ENCODE measurements at places on chromosomes 6 and 20.
A peak's percentile ranks its signal among the peaks of the same experiment; 100 is the strongest.

GRCh38 chr6:151093706-151094105 is 146.1 kb upstream of the AKAP12 start:
- DNase-seq: no peak

- peak; percentile 41 for DNase-seq
These were observed 8.8 kb upstream of the SRSF6 start for GRCh38 chr20:43448748-43449535.

- DNase-seq: no peak
These were observed 427.1 kb downstream of the CD83 start for GRCh38 chr6:14544666-14545065.

- DNase-seq: no peak
These were observed 43.4 kb downstream of the TAF8 start for GRCh38 chr6:42093582-42094329.

GRCh38 chr20:42432496-42433334 is 757.0 kb downstream of the PTPRT start:
- DNase-seq: no peak

DNA sequence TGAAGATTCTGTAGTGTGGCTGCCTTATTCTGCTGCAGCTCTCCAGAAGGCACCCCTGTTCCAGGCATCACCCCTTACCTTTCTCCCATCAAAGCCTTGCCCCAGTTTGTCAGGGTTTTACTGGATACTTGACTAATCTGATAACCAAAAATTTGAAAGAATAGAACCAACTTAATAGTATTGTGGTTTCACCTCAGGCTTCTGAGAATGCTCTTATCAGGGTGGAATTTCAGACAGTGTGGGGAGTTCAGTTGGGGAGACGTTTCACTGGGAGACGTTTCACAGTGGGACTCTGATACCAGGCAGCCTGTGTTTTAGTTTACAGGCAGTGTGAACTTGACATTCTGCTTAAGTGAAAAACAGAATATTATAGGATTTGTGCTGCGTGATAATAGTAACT is 50.5 kb downstream of the SCAND1 start:
- no peak for DNase-seq

DNA sequence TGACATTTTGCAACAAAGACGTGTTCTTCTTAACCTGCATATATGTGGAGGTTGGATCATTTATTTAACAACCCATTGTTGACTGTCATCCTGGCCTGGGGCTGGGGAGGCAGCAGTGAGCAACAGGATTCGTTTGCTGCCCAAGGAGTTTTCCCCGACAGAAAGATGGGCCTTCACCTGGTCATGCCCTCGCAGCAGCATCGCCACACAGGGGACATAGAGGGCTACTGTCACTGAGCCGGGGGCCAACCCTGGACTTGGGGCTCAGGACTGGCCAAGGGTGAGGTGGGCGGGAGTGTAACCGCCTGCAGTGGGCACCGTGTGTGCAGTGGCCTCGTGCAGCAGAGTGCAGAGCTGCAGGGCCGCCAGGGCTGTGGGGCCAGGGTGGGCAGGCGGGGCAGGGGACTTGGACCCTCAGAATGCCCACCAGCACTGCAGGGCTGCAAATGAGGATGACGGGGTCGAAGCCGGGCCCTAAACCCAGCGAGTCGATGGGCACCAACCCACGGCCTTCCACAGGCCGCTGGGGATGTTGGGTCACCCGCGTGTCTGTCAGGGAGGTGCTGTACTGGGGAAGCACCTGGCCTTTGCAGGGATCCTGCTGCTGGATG is 11.8 kb downstream of the DUSP22 start:
- no peak for DNase-seq

DNA sequence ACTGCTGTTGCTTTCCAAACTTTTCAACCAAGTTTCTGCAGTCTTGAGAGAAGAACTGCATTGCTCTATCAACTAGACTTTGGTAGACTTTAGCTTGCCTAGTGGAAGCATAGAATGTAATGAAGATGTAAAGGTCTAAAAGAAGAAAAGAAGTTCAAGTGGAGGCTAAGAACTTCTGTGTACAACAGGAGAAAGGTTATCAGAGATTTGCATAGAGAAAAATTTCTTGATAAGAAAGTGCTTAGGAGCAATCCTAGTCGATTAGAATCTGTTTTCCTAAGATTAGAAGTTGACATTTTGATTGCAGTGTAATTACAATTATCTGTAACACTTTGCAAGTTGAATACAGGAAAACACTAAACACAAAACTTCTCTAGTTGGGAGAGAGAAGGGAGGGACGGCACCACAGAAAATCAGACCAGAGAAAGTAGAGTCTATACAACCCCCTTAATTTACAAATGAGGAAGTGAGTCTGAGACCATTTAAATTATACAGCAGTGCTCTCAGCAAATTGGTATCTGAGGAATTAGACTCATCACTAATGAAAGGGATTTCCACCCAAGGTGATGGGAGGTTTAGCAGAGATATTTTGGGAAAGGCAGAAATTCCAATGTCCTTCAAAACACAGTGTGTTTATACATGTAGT is 194.3 kb upstream of the MARCKS start:
- no peak for DNase-seq

GRCh38 chr6:48825501-48826151 is 637.4 kb downstream of the MMUT start:
- DNase-seq: no peak

DNA sequence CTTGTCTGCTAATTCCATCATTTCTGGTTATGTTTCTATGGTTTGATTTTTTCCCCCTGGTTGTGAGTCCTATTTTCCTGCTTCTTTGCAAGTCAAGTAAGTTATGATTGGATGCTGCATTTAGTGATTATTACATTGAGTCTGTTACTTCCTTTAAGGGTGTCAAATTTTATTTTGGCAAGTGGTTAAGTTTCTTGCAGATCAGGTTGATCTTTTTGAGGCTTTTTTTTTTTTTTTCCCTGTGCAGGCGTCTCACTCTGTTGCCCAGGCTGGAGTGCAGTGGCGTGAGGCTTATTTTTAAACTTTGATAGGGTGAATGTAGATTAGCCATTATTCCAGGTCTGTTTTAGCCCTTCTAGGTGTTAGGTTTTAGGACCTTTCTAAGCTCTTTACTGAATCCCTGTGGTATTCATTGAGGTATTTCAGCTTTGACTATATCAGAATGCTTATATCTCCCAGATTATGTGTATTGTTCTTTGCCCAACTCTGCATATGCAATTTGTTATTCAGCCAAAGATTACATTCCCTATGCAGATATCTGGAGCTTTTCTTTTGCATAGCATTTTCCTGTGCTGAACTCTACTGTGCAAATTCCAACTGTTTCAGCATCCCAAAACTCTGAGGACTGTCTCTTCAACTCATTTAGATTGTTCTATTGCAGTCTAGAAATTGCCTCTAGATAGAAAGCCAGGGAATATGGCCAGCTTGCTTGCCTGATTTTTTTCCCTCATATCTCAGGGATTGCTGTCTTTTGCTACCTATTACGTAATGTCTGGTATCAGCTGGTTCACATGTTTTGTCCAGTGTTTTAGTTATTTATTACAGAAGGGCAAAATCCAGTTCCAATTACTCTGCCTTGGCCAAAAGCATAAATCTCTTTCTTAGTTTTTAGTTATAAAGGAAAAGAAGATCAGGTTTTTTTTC is 113.3 kb downstream of the AFG1L start:
- DNase-seq: no peak

GRCh38 chr20:41167481-41168253 is 30.3 kb downstream of the PLCG1 start:
- DNase-seq: no peak

DNA sequence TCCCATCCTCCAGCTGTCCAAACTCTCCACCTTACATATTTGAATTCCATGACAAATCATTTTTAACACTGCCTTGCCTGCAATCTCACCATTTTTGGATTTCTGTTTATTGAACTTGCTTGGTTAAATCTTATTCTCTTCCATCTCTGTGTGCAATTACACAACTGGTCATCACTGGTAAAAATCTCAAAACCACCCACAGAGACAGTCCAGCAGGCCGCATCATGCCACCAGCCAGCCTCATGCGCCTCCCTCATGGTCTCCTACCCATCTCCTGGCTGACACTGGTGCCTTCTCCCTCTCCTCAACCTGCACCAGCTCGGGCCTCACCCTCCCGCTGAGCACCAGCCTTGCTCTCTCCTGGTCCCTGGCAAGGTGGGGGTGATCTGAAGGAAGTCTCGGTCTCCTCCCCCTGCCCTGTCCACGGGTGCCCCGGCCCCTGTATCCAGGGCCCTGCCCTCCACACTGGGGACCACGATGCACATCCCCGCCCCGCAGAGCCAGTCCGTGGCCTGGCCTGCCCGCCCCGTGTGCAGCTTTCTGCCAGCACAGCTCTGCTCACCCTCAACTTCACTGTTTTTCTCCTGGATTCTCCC is 92.0 kb downstream of the THBS2 start:
- DNase-seq: no peak

GRCh38 chr20:51643390-51643789 is 100.9 kb upstream of the NFATC2 start:
- no peak for DNase-seq

DNA sequence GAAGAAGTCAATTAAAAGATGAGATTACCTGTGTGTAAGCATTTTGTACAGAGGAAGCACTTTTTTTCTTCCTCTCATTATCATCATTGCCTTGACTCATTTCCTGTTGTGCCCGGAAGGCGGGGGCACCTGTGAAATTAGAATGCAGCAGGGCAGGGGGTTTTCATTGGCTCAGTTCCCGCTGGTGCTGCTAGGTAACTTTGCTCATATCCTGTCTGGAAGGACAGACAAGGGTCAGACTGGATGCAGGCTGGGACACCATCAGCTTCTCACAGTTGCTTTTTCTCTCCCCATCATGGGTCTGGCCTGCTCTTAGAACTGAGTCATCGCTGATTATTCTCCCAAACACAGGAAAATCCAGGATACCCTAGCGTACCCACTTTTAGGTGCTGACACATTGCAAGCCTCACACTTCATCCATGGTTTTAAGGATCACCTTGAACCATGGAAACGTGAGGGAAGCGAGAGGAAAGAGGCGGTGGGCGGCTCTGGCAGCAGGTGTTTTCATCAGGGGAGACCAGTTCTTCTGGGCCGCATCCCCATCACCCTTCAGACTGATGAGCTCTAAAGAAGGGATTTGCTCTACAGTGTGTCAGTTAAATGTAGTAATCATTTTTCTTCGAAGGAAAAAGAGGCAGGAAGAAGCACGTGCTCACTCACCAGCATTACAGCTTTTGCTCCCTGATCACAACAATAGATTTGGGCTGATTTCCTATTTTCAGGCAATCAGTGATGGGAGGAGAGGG is 195.7 kb upstream of the SASH1 start:
- DNase-seq: no peak

- peak; percentile 89 for DNase-seq
These were observed at the start of gene SUPT3H for GRCh38 chr6:45377554-45378333. Gene SUPT3H (minus strand): TSS chr6:45377934.

GRCh38 chr6:13681305-13682061 is 30.2 kb downstream of the RANBP9 start:
- DNase-seq: no peak

- DNase-seq: no peak
These were observed 69.5 kb upstream of the MAP3K7 start for GRCh38 chr6:90656325-90656724.

GRCh38 chr6:74166849-74167248 is 470.8 kb downstream of the CD109 start:
- no peak for DNase-seq

DNA sequence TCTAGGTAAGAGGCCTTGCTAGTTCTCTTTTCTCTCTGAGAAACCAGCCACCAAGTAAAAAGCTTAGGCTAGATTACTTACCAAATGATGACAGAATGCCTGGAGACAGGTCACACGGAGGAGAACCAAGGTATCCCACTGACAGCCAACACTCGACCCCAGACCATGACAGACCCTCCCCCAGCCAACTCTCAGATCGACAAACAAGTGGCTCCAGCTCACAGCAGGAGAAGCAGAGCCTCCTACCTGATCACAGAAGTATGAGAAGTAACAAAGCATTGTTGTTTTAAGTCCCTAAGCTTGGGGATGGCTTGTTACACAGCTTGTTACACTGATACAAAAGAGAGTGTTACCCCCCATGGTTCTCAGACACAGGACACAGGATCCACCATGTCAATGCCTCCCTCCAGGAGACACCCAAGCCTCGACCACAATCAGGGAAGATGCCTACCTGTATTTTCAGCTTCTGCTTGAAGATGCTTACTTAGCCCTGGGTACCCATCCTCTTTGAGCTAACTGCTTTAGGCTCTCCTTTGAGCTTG is 423.8 kb upstream of the JARID2 start:
- no peak for DNase-seq

DNA sequence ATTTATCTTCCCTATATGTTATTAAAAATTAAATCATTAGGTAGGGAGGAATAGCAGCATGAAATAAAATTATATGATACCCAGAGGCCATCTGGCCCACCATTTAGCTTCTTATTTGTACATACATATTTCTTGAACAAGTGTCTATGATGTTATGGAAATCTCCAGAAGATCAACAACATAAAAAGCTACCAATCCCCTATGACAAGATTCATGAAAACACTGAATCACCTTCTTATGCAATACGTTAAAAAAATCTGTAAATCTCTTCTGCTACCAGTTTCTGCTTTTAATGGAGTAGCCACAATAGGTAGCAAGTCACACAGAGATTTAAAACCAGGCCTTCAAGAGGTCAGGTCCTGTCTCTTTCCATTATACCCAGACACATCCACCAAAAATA is 125.8 kb upstream of the ENPP5 start:
- DNase-seq: no peak

DNA sequence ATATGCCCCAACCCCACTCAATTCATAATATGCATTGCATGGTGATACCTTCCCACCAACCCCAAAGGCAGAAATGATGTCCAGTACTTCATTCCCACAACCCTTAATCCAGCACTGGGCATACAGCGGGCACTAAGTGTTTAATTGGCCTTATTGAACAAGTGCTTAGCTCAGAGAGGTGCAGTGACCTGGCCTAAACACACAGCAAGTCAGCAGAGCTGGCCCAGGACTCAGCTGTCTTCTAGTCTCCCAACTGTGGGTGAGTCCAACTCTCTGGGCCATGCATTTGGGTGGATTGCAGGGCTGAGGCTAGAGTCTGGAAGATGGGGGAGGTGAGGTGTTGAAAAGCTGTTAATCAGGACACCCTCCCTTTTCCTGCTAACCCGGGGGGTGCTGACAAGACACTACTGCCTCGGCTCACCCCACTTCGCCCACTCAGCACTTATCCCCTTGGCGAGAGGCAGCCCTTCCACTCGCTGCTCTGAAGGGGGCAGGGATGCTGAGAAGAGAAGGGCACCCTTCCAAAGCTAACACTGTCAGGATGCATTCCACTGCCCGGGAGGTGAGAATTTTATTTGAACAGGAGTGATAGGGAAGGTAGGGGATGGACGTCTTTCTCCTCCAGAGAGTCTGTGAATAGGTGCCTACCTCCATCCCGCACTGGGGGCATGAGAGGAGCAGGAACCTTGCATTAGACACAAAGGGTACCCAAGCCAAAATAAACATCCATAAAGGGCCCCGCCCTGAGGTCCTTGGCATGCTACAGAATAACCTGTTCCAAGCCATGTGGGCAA is 14.2 kb downstream of the KCNK5 start:
- no peak for DNase-seq

DNA sequence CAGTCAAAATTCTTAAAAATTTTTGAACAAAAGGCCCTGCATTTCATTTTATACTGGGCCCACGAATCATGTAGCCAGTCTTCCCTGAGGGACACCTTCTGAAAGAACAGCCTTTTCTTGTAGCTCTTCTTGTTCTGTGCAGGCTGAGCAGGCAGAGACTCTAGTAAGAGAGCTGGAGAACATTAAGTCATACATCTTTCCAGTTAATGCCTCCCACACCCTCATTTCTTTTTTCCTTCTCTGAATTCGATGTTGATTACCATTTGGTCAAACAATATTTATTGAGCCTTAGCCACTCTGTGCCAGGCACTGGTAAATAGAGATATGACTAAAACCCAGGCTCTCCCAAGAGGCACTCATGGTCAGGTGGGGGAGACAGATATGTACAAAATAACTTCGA is 33.6 kb downstream of the METTL24 start:
- DNase-seq: no peak

All from NCI-H748 treated with DMSO at 0.1 percent for 48 hours (cell line).